ENCODE measurements at places on chromosomes 7 and 10.

DNA sequence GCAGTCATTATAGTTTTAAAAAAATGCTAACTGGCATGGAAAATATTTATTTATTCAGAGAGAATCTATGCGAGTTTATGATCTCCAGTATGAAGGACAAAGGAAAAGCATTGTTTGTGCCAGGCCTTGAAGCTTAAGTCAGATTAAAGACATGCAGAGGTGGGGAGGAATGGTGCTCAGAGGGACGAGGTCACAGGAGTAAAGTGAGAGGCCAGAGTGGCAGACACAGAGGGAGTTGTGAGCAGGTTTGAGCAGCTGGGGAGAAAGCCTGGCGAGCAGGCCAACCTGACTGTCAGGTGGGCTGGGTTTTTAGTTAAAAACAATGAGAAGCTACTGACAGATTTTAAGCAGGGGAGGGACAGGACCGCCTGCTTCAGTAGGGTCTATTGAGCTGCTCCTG is 6.8 kb upstream of the CCNY start:
- DNase-seq: no peak

GRCh38 chr7:130349911-130350782 is 5.5 kb downstream of the CPA5 start:
- no peak for DNase-seq

- no peak for DNase-seq
These were observed 15.4 kb downstream of the PTEN start for GRCh38 chr10:87878664-87879459.

DNA sequence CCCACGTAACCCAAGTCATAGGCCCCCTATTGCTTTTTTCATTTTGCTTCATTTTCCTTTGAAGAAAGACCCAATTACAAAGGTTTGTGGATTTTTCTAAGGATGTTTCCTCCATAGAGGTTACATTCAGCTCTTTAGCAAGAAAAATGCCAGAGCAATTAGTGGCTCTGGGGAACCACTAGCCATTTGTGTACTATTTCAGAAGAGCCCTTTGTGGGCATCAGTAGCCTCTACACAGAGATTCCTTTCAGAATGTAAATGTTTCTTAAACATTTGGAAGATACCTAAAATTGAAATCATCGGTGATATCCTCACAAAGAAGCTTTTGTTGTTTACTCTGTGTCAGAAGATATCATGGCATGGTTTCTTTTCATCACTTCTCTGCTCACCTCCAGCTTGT is 291.0 kb upstream of the KMT2E start:
- no peak for DNase-seq

DNA sequence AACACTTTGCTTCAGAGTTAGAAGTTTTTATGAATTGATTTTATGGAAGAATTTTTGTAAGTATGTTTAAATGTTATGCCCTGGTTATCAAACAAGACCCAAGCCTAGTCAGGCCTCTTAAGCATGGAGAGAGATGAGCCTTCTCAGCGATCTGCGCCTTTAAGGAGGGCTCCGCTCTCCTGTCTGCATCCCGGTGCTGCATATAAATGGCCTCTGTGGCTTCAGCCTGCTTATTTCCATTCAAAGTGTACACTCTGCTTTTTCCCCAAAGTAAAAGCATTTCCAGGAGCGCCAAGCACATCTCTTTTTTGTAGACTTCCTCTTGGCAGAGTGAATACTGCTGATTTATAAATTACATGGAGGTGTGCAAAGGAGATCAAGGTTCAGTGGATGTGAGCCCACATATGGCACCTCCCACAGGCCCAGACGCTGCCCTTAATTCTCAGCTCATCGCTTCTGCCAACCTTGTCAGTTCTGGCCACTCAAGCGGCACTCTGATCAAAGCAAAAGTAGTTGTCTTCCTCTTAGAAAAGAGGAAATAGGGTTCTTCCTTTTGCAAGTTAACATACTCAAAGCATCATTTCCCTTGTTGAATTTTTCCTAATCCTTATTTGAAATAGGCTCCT is 70.0 kb upstream of the SFMBT2 start:
- no peak for DNase-seq

DNA sequence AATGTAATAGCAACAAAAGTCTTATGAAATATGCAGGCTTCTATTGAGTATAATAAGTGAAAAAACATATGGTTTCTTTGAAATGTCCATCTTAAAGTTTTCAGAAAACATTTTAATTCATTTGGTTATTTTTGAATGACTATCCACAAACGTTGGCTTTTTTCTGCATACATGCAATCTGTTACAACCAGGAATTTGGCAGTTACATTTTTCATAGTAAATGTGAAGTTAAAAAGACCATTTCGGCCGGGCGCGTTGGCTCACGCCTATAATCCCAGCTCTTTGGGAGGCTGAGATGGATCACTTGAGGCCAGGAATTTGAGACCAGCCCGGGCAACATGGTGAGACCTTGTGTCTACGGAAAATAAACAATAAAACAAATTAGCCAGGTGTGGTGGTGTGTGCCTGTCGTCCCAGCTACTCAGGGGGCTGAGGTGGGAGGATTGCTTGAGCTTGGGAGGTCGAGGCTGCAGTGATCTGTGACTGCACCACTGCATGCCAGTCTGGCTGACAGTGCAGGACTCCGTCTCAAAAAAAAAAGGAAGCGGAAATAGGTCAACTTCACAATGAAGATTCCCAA is 73.9 kb upstream of the NMT2 start:
- DNase-seq: no peak

GRCh38 chr7:67813621-67814292 is 817.1 kb downstream of the TYW1 start:
- DNase-seq: no peak

- no peak for DNase-seq
These were observed 32.5 kb upstream of the EPC1 start for GRCh38 chr10:32379318-32379949.

GRCh38 chr7:5872326-5872725 is 8.3 kb upstream of the OCM start:
- DNase-seq: no peak

- DNase-seq: no peak
These were observed 1163.5 kb upstream of the LRRTM3 start for GRCh38 chr10:65762311-65762710.

DNA sequence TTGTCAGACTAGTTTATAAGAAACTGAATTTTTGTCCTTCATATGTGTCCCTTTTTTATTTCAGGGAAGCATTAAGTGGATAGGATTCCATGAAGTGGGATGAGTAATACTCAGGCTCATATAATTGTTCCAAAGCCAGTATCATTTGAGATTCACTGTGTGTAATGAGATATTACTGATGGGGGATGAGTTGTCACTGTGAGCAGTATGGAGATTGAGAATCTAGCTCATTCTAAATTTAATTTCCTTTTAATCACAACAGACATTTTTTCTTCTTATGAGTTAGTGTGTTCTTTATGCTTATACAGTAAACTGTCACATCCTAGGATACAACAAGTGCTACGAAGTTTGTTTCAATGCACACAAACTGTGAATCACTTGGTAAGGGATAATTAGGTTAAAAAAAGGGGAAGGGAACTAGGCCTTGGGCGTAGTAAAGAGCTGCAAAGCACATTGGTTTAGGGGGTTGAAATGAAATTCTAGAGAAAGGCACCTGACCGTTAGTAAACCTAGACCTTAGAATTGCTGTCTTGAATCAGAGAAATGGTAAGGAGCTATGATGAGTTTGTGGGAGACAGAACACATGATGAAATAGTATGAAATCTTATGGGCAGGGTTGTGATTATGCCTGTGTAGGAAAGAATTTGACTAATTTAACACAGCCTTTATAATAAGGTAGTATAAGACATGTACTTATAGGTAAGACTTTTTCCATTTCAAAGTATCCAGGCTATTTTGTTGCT is 153.4 kb downstream of the MLLT10 start:
- DNase-seq: no peak
